Substantia nigra (tissue), 51 donors: ENCODE measurements at places on chromosomes 2 and 18.

- DNase-seq, result no peak
Measured at GRCh38 chr2:168355121-168355520, 101.0 kb upstream of the CERS6 start.

DNA sequence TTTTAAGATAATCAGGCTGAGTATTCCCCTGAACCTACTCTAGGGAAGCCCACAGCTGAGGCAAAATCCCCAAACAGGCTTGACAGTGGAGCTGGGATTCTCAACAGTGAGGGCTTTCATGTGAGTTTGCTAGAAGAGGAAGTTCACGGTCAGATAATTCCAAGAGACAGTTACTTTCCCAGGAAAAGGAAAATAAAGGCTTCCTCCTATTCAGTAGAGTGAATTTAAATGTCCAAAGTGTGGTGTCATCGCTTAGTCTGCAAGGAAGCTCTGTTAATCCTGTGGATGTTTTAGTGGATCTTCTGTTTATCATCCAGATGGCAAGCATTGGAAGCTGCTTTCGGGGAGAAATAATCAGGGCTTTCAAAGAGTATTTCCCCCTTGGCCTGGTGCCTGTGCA is 119.8 kb downstream of the RPIA start:
- no peak for DNase-seq

DNA sequence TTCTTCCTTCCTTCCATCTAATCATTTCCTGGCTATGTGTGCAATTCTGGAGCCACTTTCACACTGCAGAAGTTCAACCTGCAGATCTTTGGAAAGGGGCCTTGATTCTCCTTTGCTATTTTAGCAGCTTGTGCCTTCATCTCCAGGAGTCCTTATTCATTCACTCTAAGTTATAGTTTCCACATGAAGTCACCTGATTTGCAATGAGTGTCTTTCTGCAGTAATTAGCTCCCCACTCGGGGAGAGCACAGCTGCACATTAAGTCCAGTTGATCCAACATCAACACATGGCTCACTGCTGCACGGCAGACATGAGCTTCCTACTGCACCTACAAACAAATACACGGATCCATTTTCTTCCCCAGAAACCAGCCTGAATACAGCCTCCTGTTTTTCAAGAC is 323.1 kb upstream of the TNP1 start:
- no peak for DNase-seq

DNA sequence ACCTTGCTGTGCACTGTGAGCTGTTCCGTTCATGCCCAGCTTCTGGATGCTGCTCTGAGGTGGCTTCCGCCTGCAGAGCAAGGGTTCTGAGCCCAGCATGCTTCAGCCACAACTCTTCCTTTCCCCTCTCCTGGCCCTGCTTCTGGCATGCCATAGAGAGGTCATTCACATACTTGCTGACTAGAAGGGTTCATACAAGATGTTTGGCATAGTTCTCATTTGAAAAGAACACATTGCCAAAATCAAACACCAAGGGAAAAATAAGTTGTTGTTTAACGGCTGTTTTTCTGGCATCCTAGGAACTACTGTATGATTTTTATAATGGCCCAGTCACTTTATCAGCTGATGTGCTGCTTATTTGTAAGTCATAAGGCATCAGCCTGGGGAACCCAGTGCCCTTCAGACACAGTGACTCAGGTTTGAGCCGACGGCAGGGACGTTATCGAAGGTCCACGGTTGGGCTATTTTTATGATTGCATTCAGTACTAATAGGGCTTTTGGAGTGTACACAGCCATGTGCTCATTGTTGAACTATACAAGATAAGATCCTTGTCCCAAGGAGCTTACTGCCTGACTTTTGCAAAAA is 53.9 kb upstream of the CTAGE1 start:
- DNase-seq, result no peak

- no peak for DNase-seq
Measured at GRCh38 chr2:40202798-40203400, 249.0 kb downstream of the SLC8A1 start.

DNA sequence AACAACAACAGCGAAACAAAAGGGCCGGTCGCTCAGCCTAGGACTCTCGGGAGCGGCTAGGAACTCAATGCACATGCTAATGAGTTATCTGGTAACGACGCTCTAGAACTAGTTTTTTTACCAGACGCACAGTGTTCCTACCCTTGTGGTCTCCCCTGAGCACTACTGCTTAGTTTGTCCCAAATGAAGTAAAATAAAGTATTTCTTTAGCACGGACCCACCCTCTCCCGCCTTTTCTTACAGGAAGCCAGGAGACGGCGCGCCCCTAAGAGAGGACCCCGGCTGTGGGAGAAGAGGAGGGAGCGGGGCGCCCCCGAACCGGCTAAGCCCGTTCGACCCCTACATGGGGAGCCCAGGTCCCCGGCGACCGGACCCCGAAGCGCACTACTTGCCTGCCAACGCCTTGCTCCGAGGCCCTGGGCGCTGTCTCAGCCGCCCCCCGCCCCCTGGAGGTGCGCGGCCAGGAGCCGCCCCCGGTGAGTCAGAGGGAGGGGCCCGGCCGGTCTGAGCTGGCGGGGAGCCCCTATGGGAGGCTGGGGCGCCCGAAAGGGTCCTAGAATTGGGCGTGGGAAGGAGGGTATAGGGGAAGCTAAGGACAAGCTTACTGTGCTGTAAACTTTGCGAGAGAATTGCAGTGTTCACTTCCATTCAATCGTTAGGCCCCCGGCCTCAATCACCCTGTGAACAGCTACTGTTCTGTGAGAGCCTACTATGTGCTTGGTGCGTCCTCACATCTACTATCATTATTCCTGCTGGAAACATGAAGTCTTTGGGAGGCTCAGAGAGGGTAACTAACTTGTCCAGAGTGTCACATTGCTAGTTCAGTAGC is 3.6 kb upstream of the CAPG start:
- DNase-seq, result no peak

- DNase-seq, result no peak
Measured at GRCh38 chr2:82198809-82199492, 1894.4 kb upstream of the LRRTM1 start.

DNA sequence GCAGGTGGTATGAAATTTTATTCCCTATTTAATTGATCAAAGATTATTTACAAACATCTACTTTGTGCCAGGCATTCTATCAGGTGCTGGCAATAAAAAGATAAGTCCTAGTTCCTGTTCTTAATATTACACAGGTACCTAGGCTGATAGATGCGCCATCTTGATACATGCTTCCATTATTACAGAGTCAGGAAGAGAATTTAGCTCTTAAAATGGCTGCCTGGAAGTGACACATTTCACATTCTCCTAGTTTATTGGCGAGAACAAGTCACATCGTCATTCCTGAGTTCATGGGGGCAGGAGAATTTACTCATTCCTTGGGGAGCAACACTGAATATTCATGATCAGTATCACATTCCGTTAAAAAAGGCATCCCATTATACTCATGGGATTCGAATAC is 1.1 kb upstream of the DARS1 start:
- no peak for DNase-seq

GRCh38 chr2:170339322-170339721 is 161.4 kb downstream of the MYO3B start:
- no peak for DNase-seq

DNA sequence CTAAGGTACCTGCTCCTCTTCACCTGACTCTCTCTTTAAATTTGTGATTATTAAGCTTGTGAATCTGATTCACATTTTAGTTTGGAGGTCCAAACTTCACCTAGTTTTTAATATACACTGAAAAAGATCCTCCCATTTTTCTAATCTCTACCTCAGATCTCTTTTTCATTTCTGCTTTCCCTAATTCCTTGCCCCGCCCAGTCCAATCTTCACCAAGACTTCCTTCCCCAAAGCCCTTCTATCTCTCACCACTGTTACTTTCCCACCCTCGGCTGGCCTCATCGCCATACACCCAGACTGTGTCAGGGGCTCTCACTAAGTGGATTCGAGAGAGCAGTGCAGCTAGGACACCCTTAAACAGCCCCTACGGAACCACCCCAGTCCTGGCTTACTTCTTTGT is 40.0 kb downstream of the LBH start:
- no peak for DNase-seq

GRCh38 chr2:130845505-130846085 is 8.9 kb downstream of the ARHGEF4 start:
- no peak for DNase-seq

- peak; percentile 9 for DNase-seq
Measured at GRCh38 chr2:109162999-109163398, 34.0 kb downstream of the SH3RF3 start.

- no peak for DNase-seq
Measured at GRCh38 chr2:20797096-20797495, 25.8 kb downstream of the LDAH start.

DNA sequence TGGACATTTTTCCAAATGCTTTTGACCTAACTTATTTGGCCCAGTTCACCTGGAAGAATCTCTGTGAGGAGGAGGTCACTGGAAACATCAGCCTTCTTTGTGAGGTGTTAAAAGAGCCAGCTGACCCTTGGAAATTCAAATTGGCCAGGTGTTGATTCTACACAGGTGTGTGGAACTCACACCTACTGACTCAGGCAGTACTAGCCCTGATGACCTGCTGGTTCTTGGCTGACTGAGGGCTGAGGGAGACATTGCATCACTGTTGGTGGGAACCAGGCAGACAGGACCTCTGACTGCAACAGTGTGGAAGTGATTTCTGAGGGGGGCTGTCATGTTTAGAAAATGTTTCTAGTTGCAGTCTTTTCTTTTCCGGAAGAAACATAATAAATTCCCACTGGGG is 242.2 kb upstream of the LRRTM1 start:
- no peak for DNase-seq

- no peak for DNase-seq
Measured at GRCh38 chr2:841036-841435, 109.6 kb upstream of the SNTG2 start.

DNA sequence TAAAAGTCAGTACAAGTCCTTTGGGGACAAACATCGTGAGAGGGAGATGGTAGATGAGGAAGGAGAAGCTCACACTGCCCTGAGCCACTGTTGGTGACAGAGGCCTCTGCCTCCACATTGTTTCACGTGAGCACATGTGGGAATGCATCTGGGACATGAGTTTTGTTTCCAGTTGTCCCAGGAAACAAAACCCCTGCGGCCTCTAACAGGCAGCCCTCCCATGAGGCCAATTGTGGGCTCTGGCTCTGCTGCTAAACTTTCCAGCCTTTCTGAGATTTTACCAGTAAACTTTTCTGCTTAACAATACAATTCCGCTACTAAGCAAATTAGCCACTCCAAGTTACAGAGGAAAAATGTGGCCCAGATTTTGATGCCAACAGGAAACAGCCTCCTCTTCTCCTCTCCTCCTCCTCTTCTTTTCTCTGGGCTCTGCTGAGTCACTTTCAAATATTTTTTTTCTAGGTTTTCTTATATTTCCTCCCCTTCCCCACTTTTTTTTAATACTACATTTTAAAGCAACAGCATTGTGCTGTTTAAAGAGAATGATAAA is 23.4 kb upstream of the LRRC30 start:
- no peak for DNase-seq

DNA sequence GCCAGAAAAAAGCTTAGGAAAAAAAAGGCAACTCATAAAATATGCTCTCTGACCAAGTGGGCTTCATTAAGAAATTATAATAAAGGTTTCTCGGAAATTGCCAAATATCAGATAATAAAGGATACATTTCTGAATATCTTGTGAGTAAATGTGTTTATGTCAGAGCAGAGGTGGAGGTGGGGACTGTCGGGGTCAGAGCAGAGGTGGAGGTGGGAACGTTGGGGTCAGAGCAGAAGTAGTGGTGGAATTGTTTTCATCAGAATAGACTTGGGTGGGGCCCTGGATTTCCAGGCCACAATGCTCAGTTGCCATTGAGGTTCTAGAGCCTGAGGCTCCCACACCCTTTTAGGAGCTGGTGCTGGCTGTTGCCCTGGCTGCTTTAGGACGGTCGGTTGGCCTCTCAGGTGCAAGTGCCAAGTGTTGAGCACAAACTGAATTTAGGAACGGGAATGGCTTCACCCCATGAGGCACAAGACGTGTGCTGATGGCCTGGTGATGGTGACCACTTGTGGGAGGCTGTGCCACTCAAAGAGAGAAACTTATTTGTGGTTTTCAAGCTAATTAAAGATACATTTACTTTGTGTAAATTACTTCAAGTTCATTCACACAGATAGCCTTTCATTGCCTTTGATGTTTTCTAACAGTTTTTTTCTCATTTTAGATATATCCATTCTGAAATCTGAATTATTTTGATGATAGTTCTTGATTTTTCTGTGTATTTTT is 131.5 kb downstream of the ATP9B start:
- peak; percentile 60 for DNase-seq

GRCh38 chr18:47632970-47633635 is 297.4 kb downstream of the SMAD2 start:
- DNase-seq, result no peak

GRCh38 chr2:38793511-38793910 is 15.5 kb downstream of the GEMIN6 start:
- DNase-seq, result no peak

GRCh38 chr2:74537140-74537539 is 7.4 kb downstream of the HTRA2 start:
- DNase-seq, result no peak

DNA sequence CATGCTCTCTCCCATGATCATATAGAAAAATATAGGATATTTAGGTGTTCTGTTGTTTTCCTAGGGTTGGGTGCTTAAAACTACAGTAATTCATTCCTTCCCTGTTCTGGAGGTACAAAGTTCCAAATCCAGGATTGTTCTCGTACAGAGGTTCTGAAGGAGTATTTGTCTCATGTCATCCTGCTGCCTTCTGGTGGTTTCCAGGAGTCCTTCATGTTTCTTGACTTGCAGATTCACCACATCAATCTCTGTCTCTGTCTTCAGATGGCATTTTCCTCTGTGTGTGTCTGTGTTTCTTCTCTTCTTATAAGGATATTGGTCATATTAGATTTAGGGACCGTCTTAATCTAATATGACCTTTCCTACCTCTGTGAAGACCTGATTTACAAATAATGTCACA is 397.9 kb downstream of the NYAP2 start:
- no peak for DNase-seq

- DNase-seq, result no peak
Measured at GRCh38 chr2:181255651-181256050, 201.5 kb upstream of the ITGA4 start.

GRCh38 chr2:27003857-27004256 is 28.9 kb upstream of the TMEM214 start:
- DNase-seq, result no peak

GRCh38 chr18:36402765-36403396 is 105.4 kb downstream of the FHOD3 start:
- no peak for DNase-seq

GRCh38 chr2:76288146-76288545 is 577.4 kb upstream of the GCFC2 start:
- DNase-seq, result no peak
